ENCODE measurements at places on chromosomes 16 and 17.

GRCh38 chr16:58116529-58116928 lies 12.7 kb downstream of the CFAP20 start:
- DNase-seq = no peak

GRCh38 chr17:35587074-35587961 lies at the start of gene AP2B1:
Gene AP2B1 (plus strand): TSS chr17:35587322. CDS start chr17:35594031, 6,709 bp downstream.
- peak; percentile 99 for DNase-seq

DNA sequence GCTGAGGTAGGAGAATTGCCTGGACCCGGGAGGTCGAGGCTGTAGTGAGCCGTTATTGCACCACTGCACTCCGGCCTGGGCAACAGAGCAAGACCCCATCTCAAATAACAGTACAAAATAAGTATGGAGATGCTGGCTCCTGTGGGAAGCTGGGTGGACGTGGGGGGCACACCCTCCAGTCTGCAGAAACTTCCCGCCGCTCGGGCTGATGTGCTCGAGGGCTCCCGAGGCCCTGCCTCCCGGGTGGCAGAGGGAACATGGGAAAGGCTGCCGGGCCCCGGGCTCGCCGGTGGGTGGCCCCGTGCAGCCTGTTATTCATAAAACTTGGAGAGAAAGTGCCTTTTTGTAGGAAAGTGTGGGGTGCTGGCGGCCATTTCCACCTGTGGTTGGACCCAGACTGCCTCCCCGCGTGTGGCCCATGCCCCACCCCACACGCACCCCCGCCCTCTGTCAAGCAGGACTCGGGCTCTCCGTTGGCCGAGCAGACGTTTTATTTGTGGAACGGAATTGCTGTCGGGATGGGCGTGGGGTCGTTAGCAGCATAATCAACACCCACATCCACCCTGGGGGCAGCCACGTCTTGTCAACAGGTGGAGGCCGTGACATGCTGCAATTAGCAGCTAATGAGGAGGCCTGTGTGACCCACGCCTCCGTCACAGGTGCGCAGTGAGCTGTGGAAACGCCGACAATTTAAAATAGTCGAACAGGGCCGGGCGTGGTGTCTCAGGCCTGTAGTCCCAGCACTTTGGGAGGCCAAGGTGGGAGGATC lies 7.4 kb upstream of the CIAO3 start:
- no peak for DNase-seq

DNA sequence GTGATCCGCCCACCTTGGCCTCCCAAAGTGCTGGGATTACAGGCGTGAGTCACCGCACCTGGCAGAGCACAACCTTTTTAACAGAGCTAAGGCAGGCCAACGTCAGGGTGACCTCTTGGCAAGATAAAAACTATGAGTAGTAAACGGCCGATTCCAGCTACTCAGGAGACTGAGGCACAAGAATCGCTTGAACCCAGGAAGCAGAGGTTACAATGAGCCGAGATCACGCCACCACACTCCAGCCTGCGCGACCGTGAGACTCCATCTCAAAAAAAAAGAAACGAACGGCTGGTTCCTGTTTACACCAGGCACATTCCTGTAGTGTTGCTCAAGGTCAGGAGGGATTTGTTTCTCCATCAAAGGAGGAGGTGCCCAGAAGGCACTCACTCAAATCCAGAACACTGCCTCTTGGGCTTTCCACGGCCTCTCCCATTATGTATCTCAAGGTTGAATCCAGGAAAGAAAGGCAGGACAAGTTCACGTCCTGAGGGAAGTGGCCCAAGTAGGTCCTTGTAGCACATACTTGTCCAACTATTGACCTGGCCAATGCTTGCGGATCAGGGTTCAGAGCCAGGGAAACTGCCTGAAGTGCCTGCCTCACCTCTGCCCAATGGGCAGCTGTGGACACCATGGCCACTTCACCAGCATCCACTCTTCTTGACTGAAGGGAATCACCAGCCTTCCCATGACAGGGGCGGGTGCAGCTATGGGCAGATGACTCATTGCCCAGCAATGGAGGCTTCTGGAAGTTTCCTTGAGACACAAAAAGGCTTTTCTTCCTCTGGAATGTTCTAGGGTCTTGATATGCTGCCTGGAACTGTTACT lies 13.5 kb downstream of the KNOP1 start:
- no peak for DNase-seq

DNA sequence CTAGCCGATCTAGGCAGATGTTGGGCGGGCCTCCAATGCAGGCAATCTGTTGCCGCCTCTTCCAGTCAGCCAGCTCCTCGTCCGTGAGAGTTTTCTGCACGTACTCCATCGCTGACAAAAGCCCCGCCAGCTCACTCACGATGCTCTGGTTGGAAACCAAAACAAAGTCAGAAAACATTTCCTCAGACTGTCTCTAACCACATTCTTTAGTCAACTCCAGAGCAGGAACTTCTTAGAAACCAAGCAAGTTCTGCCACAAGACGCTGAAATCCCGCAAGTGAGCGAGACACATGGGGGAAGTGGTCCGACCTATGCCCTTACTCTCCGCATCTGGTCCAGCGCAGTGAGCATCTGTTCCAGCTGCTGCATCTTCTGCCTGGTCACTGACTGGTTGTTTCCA lies 49.1 kb downstream of the STAT5A start:
- peak; percentile 78 for DNase-seq

DNA sequence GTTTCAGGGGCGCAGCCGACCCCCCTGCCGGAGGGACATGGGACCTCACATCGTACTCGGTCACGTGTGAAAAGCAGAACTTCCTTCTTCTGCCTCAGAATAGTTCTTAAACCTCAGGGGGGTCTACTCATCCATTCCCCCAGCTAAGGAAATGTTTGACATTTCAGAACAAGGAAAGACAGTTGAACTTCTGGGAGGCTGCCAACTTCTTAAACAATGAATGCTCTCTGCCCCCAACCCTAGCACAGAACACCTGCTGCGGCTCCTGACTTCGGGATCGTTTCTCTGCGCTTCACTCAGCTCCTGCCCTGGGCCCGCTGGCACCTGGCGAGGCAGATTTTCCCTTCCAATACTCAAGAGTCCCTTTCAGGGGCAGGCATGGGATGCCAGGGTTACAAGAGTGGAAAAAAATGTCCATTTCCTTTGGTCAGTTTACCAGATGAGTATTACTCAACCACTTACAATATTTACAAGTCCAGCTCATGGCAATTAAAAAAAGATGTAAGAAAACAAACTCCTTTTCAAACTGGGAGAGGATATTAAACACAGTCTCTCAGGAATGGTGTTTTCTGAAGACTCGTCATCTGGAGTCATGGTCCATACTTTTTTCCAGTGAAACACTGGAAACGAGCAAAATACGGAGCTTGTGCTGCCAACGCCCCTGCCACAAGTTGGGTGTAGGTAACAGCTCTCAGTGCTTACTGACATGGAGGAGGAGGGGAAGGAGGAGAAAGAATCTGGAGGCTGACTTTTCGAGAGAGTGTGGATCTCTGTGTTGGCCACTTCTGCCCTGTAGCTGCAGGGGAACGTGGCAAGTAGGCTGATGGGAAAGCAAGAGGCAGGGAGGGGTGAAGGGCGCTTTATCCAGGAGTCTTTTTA lies 235.7 kb downstream of the NTN1 start:
- peak; percentile 29 for DNase-seq

- DNase-seq = no peak
These were observed 32.5 kb upstream of the CCR7 start for GRCh38 chr17:40597556-40598300.

DNA sequence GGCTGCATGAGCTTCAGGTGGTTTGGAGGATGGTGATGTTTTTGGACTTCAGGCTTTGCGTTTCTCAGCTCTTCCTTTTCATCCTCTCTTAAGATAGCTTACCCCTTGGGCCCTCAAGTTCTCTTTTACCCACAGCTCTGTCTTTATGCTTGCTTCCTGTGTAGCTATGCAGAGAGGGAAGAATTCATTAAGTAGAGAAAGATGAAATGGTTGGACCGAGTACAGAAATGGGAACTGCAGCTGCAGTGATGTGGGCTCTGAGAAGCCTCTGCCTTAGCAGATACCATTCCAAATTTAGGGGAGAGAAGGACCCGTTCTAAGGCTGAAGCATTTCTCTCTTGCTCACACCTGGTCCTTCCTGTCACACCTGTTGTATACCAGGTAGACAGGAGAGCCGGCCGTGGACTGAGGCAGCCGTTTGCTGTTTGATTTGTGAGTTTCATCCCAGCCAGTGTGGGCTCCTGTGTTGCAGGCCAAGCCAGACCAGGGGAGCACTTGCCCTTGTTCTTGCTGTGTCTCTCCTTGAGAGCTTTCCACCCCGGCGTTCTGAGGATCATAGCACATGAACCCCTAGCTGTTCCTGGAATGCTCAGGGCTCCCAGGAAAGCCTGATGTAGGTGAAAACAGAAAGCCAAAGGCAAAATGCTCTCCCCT lies 392.7 kb downstream of the CPPED1 start:
- DNase-seq = no peak

DNA sequence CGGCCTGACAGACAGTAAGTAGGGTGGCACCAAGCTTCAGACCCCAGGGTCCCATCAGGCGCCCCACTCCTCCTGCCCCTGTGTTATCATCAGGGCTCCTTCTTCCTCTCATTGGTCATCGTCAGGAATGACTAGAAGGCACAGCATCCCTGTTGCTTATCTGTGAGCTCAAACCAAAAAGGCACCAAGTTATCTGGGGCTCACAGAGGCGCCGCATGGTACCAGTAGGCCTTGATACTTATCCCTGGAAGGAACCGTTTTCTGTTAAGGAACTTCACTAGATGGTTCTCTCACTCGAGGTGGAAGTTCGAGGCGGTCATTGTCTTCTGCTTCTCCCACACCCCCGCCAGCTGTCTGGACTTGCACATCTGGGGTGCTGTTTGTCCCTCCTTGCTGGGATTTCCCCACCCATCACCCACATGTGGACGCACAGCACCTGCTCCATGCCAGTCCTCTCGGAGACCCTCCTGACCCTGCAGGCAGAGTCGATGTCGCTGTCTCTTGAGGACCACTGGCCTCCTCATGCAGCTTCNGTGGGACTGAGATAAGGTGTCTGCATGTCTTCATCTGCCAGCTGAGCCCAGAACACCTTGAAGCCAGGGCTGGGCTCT lies 52.1 kb downstream of the METRNL start:
- no peak for DNase-seq

GRCh38 chr16:73921295-73921694 lies 375.3 kb upstream of the PSMD7 start:
- DNase-seq = no peak

GRCh38 chr16:81821436-81822128 lies 42.5 kb downstream of the PLCG2 start:
- no peak for DNase-seq

- DNase-seq = no peak
These were observed 14.2 kb downstream of the YWHAE start for GRCh38 chr17:1385861-1386260.

DNA sequence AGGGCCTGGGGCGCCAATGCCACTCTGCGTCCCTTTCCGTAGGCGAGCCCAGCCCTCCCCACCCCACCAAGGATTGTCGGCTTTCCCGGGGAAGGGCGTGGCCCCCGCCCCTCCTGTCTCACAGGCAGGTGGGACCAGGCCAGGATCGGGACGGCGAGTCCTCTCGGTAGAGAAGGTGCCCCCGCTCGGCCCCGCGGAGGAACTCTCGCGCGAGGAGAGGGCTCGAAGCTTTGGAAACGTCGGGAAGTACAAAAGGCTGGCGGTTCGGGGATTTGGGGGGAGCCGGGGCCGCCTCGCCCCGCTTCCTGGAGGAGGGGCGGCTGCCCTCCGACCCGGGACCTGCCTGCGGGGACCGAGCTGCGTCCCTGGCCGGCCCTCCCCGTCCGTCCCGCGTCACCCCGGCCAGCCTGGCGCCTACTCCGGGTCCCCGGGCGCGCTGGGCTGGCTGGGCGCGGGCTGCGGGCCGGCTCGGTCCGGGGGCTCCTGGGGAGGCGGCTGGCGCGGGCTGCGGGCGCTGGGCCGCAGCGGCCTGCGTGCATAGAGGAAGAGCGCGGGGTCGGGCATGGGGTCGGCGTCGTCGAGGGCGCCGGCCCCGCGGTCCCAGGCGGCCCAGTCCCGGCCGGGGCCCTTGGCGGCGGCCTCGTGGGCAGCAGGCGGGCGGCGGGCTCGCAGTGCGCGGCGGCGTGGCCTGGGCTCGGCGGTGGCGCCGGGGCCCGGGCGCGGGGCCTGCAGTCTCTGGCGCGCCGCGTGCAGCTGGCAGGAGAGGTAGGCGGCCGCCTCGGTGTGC lies 12.6 kb upstream of the CLUH start:
- DNase-seq = peak; percentile 33

GRCh38 chr17:82297280-82297713 lies 20.1 kb downstream of the CD7 start:
- peak; percentile 94 for DNase-seq

- DNase-seq = no peak
These were observed 1293.2 kb upstream of the GOT2 start for GRCh38 chr16:60027351-60027750.

GRCh38 chr17:33225509-33225908 lies 67.6 kb downstream of the ASIC2 start:
- no peak for DNase-seq

DNA sequence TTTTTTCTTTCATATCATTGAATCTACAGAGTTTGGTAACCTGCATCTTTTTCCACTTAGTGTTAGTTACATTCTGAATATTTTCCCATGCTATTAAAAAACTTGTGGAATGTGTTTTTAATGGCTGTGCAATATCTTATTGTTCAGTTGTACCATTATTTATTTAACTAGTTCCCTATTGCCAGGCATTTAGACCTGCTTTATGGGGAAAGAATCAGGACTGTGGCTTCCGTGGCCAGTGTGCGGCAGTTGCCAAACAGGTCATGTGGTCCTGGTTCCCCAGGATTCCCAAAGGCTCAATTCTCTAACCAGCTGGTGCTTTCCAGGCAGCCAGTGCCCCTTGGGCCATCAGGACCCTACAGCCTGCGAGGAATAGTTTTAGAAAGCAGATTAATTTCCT lies 30.8 kb downstream of the NDEL1 start:
- DNase-seq = no peak

- peak; percentile 62 for DNase-seq
These were observed 895 bp downstream of the SEPTIN1 start for GRCh38 chr16:30381291-30382041.

GRCh38 chr17:11622492-11622891 lies 24.2 kb downstream of the DNAH9 start:
- no peak for DNase-seq

DNA sequence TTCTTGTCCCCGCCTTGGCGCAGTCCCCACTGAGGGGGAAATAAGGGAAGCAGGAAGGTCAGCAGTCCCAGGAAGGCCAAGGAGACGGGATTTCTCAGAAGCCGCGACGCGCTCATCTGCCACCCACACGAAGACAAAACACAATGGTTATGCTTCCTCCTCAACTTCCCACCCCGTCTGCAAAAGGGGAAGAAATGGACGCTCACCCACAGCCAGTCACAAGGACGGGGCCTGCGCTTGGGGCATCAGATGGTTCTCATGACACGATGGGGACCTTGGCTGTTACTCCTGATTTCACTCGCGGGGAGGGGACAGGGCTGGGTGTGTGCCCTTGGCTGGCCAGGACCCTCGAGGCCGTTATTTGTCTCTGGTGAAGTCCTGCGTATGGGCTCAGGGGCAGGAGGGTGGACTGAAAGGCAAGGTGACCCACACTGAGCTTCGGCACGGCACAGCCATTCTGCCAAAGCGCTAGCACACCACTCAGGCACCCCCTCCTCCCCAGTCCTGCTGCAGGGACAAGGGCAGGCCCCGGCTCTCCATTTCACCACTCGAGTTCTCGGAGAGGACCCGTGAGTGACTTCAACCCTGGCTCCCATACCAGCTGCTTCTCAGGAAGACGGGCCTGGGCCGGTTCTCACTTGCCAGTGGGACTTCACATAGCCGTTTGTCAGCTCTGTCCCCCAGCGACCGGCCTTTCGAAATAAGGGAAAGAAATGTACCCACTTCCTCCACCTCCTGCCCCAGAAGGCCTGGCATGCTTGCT lies 84.5 kb downstream of the ABR start:
- no peak for DNase-seq
